Right cardiac atrium (tissue), 5 donors: ENCODE measurements at places on chromosomes 11 and 22. TPM values are rescaled to one million over a fixed set of nuclear protein-coding genes. Genes with fewer than 3 reads are reported as not detected.

FAM89B gene
- polyA plus RNA-seq = 43.0 TPM

SCGB1A1 gene
- polyA plus RNA-seq = not detected

DNA sequence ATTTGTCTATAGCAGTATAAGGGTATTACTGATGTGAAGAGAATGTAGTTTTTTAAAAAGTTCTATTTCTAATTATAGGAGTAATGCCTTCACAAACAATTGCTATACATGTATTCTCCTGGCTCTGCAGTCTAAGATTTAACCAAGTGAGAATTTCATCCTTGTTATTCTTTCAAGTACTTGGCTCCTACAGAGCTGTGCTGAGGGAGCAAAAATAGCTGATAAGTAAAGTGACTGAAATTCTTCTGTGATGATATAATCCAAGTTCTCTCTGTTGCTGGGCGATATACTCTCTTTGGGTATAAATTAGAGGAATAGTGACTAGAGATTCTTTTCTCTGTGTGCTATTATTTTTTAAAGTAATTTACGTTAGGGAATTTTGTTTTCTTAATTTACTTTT is 68.0 kb downstream of the PGR start:
- DNase-seq = no peak

GRCh38 chr11:2664791-2665525 is 34.8 kb downstream of the KCNQ1OT1 start:
- DNase-seq = no peak

- no peak for DNase-seq
Observed at GRCh38 chr11:85359859-85360258, 267.3 kb downstream of the DLG2 start.

- DNase-seq = no peak
Observed at GRCh38 chr11:119865661-119866156, 136.7 kb upstream of the NECTIN1 start.

DNA sequence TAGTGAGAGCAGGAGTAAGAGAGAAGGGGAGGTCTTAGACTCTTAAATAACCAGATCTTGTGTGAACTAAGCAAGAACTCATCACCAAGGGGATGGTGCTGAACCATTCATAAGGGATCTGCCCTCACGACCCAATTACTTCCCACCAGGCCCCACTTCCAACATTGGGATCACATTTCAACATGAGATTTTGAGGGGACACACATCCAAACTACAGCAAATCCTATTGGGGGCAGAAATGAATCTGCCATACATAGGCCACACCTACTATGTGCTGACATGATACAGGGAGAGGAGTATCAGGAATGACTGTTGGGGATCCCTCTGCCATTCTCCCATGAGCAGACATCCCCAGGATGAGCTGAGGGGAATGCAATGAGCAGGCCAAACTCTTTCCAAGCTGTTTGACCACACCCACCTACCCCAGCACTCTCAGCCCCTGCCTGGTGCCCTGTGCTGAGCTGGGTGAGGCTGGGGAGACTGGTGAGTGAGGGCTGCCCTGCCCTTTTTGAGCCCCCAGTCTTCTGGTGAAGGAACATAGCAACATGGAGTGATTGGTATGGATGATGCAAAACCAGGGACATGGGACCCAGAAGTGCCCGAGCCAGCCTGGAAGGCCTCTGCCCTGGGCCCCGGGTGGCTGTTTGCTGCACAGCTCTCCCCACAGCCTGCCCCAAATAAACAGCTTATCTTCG is 1.2 kb upstream of the GTSE1 start:
- DNase-seq = no peak

DNA sequence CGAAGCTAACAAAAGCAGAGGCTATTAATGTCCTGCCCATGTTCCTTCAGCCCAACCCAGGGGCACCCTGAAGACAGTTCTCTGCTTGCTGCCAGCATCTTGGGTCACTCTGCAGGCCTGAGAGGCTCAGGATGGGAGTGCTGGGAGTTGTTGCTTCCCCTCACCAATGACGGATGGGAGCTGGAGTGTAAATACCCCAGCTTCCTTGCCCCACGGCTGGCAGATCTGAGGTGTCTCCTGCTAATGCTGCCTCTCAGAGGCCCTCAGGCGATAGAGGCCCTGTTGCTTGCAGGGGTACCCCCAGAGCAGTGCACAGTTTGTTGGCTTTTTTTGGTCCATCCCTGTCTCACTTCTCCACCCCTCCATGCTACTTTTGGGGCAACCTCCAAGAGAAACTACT is 32.9 kb downstream of the IFT27 start:
- DNase-seq = no peak

GRCh38 chr11:129144256-129144655 is 47.9 kb downstream of the ARHGAP32 start:
- DNase-seq = no peak
